ENCODE measurements at places on chromosomes 1 and 21.

- H3K4me3 ChIP-seq, result no peak overlapping the region
- H3K27ac ChIP-seq, result no peak overlapping the region
- no peaks in the 10 kb centered on the region for H3K4me1 ChIP-seq
- H3K27me3 ChIP-seq, result no peaks in the 10 kb centered on the region
- H3K36me3 ChIP-seq, result no peaks in the 10 kb centered on the region
These were observed 8.1 kb upstream of the OR6K3 start for GRCh38 chr1:158728510-158729225.

DNA sequence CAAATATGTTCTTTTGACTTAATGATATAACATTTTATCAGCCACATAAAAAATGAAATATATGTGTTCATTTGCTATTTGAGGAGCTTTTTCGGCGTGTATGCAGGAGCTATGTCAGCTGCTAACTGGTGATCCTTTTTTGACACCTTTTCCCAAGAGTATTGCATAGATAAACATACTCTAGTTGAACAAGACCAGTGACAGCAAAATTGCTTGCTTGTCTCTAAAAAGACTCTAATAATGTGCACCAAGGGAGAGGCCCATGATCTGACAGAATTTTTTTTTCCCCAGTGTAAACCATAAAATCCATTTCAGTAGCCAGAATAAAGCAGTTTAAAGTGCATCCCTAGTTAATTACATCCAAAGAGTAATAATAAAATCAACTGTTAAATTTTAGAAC is 103.6 kb upstream of the BARHL2 start:
- no peak overlapping the region for H3K27ac ChIP-seq
- H3K4me3 ChIP-seq, result no peak overlapping the region
- H3K27me3 ChIP-seq, result no peaks in the 10 kb centered on the region
- no peaks in the 10 kb centered on the region for H3K4me1 ChIP-seq

DNA sequence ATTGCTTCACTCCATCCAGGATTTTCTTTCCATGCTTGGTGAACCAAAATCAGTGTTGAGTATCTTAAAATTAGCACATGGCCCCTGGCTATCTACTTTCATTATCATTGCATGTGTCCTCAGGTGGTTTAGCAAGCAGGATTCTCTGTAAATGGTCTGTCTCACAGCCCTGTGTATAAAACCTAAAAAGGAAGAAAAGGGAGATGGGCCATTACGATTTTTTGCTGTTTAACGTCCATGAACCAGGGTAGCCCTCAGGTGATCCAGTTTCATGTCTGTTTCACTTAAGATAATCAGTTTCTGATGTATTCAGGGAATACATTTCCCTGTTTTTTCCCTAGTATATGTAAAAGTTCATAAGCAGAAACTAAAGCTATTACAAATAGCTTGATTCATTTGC is 238.2 kb downstream of the NFIA start:
- H3K27ac ChIP-seq, result no peak overlapping the region
- no peak overlapping the region for H3K4me3 ChIP-seq
- H3K27me3 ChIP-seq, result no peaks in the 10 kb centered on the region
- peaks cover 3% of the 10 kb centered on the region for H3K4me1 ChIP-seq

GRCh38 chr1:116453906-116454305 is 80.9 kb downstream of the ATP1A1 start:
- no peak for DNase-seq
- H3K36me3 ChIP-seq, result no peaks in the 10 kb centered on the region
- H3K27ac ChIP-seq, result no peak overlapping the region
- no peak overlapping the region for H3K4me3 ChIP-seq
- no peaks in the 10 kb centered on the region for H3K4me1 ChIP-seq

DNA sequence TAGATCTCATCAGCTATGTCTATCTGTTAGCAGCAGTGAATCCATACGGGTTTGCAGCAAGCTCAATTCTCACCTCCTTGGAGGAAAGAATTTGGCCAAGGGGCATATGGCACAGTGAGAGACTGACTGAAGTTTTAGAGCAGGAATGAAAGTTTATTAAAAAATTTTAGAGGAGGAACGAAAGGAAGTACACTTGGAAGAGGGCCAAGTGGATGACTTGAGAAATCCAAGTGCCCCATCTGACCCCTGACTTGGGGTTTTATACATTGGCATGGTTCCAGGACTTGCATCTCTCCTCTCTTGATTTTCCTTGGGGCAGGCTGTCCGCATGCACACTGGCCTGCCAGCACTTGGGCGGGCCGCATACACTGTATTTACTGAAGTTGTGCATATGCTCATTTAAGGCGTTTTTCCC is 9.2 kb upstream of the OSBPL9 start:
- no peaks in the 10 kb centered on the region for H3K36me3 ChIP-seq
- no peak for DNase-seq
- H3K27me3 ChIP-seq, result no peaks in the 10 kb centered on the region
- no peaks in the 10 kb centered on the region for H3K4me1 ChIP-seq

DNA sequence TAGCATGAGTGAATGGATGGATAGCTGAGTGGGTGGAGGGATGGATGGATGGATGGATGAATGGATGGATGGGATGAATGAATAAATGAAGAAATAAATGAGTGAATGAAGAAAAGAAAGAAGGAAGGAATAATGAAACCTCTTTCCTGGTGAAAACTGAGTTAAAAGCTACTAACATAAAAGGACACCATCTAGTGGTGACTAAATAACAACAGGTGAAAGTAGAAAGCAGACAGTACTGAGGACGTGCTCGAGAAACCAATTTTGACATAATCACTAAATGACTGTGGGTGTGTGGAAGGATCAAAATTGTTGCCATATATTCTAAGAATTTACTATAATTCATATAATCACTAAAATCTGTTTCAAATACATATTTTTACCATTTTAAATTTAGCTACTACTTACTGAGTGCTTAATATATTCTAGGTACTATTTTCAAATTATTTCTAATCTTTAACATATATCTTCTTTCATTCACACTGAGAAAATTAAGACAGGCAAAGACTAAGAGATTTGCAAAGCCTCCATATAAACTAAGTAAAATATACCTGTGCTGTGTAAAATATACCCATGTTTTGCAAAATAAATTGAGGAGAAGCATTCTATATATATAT is 522.9 kb downstream of the LRRIQ3 start:
- H3K27ac ChIP-seq, result no peak overlapping the region
- H3K27me3 ChIP-seq, result no peaks in the 10 kb centered on the region
- H3K36me3 ChIP-seq, result no peaks in the 10 kb centered on the region
- H3K4me3 ChIP-seq, result no peak overlapping the region

GRCh38 chr1:54502342-54502741 is 45.7 kb upstream of the ACOT11 start:
- H3K27ac ChIP-seq, result no peak overlapping the region
- peaks cover 6% of the 10 kb centered on the region for H3K4me1 ChIP-seq
- no peak for DNase-seq
- no peaks in the 10 kb centered on the region for H3K36me3 ChIP-seq
- H3K4me3 ChIP-seq, result no peak overlapping the region

- no peaks in the 10 kb centered on the region for H3K27me3 ChIP-seq
- H3K4me1 ChIP-seq, result no peaks in the 10 kb centered on the region
- no peak overlapping the region for H3K4me3 ChIP-seq
- no peaks in the 10 kb centered on the region for H3K36me3 ChIP-seq
- DNase-seq, result no peak
These were observed 678.4 kb upstream of the ADAMTS5 start for GRCh38 chr21:27645285-27645684.

- no peak for DNase-seq
- H3K4me1 ChIP-seq, result no peaks in the 10 kb centered on the region
- H3K27me3 ChIP-seq, result no peaks in the 10 kb centered on the region
- H3K4me3 ChIP-seq, result no peak overlapping the region
- H3K36me3 ChIP-seq, result no peaks in the 10 kb centered on the region
These were observed 190.1 kb downstream of the HIVEP3 start for GRCh38 chr1:41728403-41729202.

DNA sequence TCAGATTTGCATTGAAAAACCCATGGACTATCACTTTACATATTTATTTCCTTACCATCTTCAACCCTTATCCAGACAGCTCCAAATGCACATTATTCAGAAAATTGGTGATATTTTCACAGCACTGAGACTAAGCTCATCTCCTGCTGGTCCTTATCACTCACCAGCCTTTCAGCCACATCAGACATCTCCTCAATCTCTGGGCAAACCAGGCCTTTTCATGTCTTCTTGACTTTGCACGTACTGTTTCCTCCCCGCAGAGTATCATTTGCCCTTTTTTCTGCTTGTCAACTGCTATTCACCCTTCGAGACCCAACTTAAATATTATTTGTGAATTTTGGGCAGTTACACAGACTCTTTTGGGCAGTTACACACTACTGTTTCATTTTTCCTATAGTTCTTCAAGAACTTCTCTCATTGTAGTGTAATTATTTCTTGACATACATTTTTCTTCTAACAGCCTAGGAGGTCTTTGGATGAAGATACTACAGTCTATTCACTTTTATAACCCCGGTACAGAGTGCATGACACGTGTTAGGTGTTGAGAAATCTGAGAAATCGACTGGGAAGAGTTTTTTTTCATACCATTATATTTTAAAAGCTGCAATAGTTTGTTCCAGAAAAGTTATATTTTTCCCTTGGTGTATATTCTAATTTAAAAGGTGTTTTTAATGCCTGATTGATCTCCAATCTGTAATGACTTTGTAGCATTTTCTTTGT is 98.0 kb downstream of the FGGY start:
- peak overlapping the region; percentile 90 for H3K27ac ChIP-seq
- H3K36me3 ChIP-seq, result no peaks in the 10 kb centered on the region
- no peaks in the 10 kb centered on the region for H3K27me3 ChIP-seq
- no peak for DNase-seq
- H3K4me1 ChIP-seq, result peaks cover 8% of the 10 kb centered on the region

GRCh38 chr1:240285540-240285939 is 193.9 kb downstream of the FMN2 start:
- H3K4me3 ChIP-seq, result no peak overlapping the region
- no peak overlapping the region for H3K27ac ChIP-seq
- H3K27me3 ChIP-seq, result no peaks in the 10 kb centered on the region
- no peaks in the 10 kb centered on the region for H3K4me1 ChIP-seq

DNA sequence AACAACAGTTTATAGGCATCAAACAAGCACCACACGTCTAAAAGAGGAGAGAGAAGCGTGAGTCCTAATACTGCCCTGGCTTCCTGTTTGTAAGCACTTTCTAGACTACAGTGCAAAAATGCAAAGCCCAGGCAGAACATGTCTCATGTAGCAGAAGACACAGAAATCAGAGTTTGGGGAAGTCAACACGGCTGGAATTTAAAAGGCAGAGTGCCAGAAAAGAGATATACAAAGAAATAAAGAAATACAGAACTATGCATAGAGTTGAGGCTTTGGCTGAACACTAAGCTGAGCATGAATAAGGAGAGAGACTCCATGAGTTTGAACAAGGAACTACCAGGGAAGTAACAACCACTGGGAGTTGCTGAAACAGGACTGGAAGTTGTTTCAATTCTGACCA is 566.6 kb upstream of the NR5A2 start:
- no peaks in the 10 kb centered on the region for H3K36me3 ChIP-seq
- no peak overlapping the region for H3K27ac ChIP-seq
- DNase-seq, result no peak
- H3K27me3 ChIP-seq, result no peaks in the 10 kb centered on the region
- no peak overlapping the region for H3K4me3 ChIP-seq

- no peaks in the 10 kb centered on the region for H3K4me1 ChIP-seq
- no peak overlapping the region for H3K27ac ChIP-seq
- H3K27me3 ChIP-seq, result no peaks in the 10 kb centered on the region
- peak; percentile 61 for DNase-seq
- H3K4me3 ChIP-seq, result no peak overlapping the region
These were observed 12.0 kb upstream of the RHBG start for GRCh38 chr1:156356875-156357534.

GRCh38 chr1:95017775-95018174 is 55.0 kb downstream of the ALG14 start:
- H3K4me3 ChIP-seq, result no peak overlapping the region
- DNase-seq, result no peak
- H3K27ac ChIP-seq, result no peak overlapping the region
- no peaks in the 10 kb centered on the region for H3K4me1 ChIP-seq

DNA sequence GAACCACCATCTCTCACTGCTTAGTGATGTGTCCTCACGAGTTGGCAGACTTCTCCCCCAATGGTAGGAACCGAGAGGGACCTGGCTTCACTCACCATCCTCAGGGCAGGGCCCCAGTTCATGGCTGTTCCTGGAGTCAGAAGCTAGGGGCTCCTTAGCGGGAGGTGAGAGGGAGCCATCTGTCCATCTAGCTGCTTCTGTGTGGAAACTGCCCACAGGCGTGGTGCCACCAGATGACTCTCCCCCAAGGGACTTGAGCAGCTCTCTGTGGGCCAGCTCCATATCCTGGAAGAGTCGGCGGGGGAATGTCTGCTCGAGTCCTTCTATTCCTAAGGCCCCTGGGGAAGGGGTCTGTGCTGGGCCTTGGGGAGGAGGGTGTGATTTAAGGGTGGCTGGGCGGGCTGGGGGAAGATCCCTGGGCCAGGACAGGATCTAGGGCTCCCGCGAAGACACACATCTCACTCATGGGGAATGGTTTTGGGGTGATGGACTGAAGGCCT is 16.3 kb downstream of the LRRC71 start:
- no peaks in the 10 kb centered on the region for H3K27me3 ChIP-seq
- H3K4me1 ChIP-seq, result no peaks in the 10 kb centered on the region
- no peak overlapping the region for H3K27ac ChIP-seq
- no peak for DNase-seq
- H3K36me3 ChIP-seq, result no peaks in the 10 kb centered on the region

DNA sequence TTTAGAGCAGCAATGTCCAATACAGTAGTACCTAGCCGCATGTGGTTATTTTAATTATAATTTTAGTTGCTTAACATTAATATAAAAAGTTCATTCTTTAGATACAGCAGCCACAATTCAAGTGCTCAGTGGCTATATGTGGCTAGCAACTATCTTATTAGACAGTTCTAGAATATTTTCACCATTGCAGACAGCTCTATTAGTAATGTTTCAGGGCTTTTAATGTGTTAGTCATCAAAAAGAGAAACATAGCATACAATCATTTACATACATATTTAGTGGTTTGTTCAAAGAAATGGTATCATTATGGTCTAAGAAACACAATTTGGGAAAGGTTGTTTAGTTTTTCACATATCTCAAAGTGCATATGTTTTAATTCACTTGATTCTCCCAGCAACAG is 66.6 kb upstream of the DYNLT5 start:
- H3K27me3 ChIP-seq, result no peaks in the 10 kb centered on the region
- peak overlapping the region; percentile 11 for H3K27ac ChIP-seq
- no peak for DNase-seq
- H3K4me3 ChIP-seq, result no peak overlapping the region
- no peaks in the 10 kb centered on the region for H3K36me3 ChIP-seq
